ENCODE measurements at places on chromosomes 7 and 10. TPM values are rescaled to one million over a fixed set of nuclear protein-coding genes. Genes with fewer than 3 reads are reported as not detected.

Gene STEAP4
- polyA plus RNA-seq: 29.6 TPM

Gene PON1
- polyA plus RNA-seq: not detected

Gene GTPBP4
- 21.6 TPM for polyA plus RNA-seq

Gene TPK1
- 13.3 TPM for polyA plus RNA-seq

Gene PLCE1
- 1.5 TPM for polyA plus RNA-seq

Gene PRSS2
- 24.4 TPM for polyA plus RNA-seq

Gene LRRC4
- polyA plus RNA-seq: 0.13 TPM

Gene GLUD1
- 80.9 TPM for polyA plus RNA-seq

DNA sequence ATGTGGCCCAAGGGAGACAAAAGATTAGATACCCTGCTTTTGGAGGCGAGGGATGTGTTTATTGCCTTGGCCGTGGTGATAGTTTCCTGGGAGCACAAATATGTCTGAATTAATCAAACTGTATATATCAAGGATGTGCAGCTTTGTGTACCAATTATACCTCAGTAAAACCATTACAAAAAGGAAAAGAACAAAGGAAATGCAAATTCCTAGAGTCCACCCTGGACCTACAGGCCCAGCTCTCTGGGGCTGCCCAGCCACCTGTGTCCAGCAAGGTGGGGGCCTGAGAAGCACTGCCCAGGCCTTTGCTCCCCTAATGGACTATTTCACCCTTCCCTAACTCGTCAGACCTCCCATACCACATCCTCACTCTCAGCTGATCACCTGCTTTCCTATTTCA lies 20.5 kb downstream of the ANKRD16 start:
- no peak for DNase-seq

- no peak for DNase-seq
Measured at GRCh38 chr10:19111501-19112267, 63.1 kb downstream of the MALRD1 start.

GRCh38 chr7:157614457-157615020 lies 277.7 kb downstream of the DNAJB6 start:
- no peak for DNase-seq

- no peak for DNase-seq
Measured at GRCh38 chr10:78579995-78580394, 488.8 kb upstream of the ZMIZ1 start.

DNA sequence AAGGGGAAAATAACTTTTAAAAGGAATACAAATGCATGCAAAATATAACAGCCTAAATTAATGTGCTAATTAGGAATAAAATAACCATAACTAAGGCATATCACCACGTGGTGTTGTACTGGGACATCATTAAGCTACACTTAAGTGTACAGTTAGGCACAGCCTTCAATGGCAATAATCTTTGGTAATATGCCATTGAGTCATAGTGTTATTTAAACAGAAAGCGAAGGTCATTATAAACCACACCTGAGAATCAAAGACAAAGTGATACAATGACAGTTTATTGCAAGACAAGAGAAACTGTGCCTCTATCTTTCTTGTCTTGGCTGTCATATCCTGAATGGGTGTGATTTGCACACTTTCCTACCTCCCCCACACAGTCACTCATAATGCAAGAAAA lies 30.5 kb upstream of the AUTS2 start:
- DNase-seq: no peak

GRCh38 chr7:41232086-41232485 lies 470.8 kb downstream of the INHBA start:
- no peak for DNase-seq

DNA sequence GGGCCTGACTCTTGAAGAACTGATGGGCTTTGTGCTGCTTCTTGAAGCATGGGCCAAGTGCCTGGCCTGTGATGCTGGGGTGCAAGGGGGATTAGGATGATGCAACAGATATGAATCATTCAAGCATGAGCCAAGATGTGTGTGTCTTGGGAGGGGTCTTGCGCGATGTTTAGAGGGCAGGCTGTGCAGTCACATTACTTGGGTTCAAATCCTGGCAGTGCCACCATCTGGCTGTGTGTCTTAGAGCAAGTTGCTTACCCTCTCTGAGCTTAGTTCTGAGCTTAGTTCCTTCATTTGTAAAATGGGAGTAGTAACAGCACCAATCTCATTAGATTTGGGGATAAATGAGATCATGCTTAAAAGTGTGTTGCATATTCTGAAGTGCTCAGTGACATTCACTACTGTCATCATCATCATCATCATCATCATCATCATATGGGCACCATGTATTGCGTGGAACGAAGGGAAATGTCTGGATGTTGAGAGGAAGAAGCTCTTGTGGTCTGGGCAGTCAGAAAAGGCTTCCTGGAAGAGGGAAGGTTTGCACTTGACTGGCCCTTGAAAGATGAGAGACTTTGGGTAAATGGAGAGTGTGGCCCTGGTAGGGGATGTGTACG lies 9.3 kb downstream of the UNC5B start:
- DNase-seq: peak; percentile 19

DNA sequence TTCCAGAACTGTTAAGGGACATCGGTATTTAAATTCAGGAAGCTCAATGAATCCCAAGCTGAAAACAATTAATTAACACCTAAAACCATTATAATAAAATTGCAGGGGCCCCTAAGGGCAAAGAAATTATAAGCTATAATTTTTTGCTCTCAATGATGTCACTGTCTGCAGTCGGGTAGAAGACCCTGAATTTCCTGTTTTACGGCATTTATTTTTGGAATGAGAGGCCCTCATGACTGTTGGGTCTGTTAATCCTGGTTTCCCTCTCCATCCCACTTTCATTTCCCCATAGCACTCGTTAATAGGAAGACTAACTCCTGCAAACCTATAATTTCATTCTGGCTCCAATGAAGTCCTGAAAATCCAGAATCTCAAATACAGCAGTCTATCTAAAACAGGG lies 25.8 kb upstream of the GPR37 start:
- no peak for DNase-seq

GRCh38 chr7:80536426-80536825 lies 24.6 kb upstream of the GNAT3 start:
- no peak for DNase-seq

DNA sequence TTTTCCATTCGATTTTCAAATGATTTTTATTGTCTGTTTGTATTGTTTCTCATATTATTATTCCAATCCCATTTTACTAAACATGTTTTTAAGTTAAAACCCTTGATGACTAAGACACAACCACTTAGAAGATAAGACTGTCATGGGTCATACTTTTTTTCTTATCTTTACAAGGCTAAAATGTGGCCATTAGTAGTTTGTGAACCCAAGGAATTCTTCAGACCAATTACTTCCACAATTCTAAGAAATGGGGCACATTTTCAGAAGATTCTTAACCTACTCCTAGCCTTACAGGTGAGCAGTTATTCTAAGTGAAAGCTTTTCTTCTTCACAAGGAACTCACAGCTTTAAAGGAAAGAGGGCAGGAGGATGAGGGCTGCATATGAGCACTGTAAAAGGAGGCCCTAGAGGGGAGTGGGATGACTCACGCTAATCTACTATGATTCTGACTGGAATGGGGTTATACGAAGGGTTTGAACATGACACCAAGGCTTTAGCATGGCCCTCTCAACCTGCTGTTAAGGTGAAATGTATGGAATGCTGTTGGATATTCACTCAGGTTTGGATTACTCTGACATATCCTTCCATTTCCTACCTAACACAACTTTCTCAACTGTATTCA lies 81.0 kb downstream of the SORCS1 start:
- no peak for DNase-seq

- DNase-seq: no peak
Measured at GRCh38 chr10:80261316-80262030, 28.0 kb downstream of the MAT1A start.

GRCh38 chr10:20977300-20977699 lies 80.2 kb upstream of the NEBL start:
- DNase-seq: no peak

DNA sequence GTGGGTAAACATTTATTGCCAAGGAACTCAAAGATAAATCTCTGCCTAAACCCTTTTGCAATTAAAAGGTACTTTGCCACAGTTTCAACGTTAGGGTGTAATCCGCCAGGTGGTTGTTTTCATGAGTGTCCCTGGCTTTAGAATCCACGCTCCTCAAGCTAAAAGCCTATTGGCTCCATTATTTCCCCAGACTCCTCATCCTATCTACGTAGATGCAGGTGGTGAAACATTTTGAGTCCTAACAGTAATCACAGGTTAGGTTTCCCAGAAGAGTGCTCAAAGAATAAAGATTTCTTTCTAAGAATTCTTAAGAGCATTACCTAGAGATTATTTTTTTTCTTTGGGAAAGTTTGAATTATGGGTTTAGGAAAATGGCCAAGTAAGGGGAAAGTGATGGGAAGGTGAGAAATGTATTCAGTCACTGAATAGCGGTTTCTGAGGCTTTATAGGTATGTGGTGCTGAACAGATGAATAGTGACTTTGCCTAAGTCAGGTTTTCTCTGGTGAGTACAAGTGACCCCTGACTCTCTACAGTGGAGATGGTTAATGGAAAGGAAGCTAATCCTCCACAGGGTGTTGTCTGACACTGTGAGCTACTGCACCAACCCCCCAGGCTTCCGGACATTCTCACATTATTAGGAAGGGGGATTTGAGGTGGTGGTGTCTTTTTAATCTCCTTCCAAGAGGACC lies 60.2 kb downstream of the NRP1 start:
- DNase-seq: no peak

DNA sequence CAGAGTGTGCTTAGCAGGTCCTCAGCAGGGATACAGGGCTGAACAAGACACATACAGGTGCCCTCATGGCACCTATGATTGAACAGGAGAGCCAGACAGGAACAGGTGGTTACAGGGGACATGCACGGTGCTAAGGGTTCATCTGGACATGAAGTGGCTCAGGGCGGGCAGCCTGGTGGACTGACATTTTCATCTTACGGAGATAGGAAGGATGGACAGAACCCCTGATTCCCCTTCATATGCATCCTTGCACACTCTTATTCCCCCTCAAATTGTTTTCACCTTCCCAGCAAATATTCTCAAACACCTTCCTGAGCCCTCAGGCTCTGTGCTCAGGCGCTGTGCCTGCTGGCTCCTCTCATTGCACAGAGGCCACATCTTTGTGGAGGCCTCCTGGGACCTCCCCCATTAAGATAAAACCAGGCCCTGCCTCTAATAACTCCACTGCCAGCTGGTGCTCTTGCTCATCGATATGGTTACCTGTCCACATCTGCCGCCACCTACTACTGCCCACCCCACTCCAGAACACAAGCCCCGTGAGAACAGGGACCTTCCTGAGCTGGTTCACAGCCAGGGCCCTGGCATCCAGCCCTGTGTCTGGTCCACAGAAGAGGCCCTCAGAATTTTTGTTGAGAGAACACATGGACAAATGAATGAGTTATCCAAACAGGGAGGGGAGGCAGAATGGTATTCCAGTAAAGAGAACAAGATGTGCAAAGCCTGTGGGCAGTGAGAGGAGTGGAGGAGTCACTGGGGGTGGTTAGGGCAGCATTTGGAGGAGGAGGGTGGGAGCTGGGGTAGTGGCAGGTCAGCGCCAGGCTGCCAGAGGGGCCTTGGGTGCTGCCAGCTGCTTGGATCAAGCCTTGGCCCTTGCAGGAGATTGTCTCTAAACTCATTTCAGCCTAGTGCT lies 68.9 kb upstream of the AQP1 start:
- peak; percentile 45 for DNase-seq

- DNase-seq: no peak
Measured at GRCh38 chr10:129898706-129899268, 65.3 kb downstream of the EBF3 start.

DNA sequence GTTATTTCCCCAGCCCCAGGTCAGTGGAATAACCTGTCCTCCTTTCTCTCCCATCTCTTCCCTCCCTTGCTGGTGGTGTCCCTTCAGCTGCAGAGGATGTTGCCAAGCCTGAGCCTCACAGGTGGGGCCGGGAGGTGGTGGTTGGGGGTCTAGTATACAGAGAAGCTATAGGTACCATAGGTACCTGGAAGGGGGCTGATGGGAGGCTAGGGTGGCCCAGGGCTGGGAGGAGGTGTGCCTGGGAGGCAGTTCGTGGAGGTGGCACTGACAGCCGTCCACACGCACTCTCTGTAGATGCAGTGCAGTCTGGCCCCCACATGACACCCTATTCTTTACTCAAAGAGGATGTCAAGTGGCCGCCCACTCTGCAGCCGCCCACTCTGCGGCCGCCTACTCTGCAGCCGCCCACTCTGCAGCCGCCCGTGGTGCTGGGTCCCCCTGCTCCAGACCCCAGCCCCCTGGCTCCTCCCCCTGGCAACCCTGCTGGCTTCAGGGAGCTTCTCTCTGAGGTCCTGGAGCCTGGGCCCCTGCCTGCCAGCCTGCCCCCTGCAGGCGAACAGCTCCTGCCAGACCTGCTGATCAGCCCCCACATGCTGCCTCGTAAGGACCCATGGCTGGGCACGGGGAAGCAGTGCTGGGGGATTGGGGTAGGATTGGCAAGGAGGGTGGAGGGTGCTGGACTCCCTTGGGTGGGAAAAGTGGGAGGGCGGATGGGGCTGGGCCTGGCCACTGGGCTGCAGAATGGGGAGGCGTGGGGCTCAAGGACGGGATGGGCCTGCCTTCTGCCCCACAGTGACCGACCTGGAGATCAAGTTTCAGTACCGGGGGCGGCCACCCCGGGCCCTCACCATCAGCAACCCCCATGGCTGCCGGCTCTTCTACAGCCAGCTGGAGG lies 9.5 kb downstream of the IRF5 start:
- DNase-seq: no peak

- DNase-seq: no peak
Measured at GRCh38 chr10:121428867-121429266, 169.4 kb downstream of the FGFR2 start.

DNA sequence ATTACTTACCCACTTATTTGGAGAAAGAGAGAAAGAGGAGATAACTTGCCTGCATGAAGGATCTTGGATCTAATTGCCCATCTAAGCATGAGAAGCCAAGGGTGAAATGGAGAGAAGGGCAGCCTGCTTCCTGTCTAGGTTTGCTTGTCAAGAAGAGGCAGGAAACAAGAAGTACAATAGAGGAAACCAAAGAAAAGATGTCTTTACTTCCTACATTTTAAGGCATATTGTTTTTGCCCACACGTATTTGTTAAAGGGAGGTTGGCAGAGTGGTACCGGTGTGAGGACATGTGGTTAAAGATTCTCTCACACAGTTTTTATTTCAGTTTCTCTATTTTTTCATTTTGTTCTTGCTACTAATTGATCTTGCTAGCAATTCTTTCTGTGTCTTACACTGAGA lies 6.0 kb upstream of the TAS2R38 start:
- DNase-seq: no peak

DNA sequence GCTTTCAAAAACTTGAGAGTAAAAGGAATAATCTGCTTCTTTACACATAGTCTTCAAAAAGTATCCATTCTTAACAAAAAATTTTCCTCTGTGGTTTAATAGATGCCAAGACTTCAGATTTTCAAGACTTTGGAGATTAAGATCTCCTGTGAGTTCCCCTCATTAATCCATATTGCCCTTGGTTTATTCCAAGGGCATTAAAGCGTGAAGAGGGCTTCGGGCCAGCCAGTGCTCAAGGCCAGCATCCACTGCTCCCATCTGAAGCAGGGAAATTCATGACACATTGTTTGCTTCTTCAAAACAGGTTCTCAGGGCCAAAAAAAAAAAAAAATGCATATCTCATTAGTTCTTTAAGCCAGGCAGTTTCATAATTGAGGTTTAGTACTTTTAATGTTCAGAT lies 137.3 kb upstream of the RHOBTB1 start:
- DNase-seq: no peak

- DNase-seq: no peak
Measured at GRCh38 chr10:85413570-85413969, 953.0 kb downstream of the GRID1 start.

- no peak for DNase-seq
Measured at GRCh38 chr10:60703266-60704041, 74.8 kb upstream of the CDK1 start.

All from aorta (tissue), 5 donors.